ENCODE measurements at places on chromosomes 2 and 18.

- DNase-seq: no peak
Measured at GRCh38 chr2:167133614-167134013, 245.3 kb downstream of the XIRP2 start.

- DNase-seq: no peak
Measured at GRCh38 chr2:11213975-11214374, 58.7 kb downstream of the SLC66A3 start.

DNA sequence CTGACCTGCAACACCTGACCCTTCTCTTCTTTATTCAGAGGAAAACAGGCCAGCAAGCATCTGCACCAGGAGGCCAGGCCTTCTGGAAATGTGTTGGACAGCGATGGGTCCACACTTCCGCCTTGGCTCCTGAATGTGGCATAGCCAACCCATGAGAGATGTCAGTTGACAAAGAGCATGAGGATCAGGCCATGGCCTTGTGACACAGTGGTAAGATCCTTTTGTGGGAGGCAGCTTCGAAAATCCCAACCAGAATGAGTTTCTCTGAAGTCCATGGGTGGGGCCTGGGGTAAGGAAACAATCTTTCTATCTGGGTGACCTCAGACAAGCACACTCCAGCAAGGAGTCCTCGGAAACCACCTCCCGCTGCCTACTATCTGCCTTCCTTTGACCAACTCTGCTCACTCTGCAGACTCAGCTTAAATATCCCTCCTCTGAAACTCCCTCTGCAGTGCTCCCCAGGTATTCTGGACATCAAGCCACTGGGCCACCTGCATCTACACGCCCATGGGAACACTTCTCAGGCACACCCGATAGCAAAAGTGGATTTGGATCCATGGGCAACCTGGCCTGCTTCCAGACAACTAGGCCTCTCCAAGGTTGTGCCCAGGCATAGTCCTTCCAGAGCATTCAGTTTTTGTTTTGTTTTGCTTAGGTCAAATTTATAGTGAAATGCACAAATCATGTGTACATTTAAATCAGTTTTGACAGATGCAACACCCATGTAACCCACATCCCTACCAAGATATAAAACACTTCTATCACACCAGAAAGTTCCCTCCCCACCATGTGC is 3.6 kb upstream of the SH2D6 start:
- no peak for DNase-seq

DNA sequence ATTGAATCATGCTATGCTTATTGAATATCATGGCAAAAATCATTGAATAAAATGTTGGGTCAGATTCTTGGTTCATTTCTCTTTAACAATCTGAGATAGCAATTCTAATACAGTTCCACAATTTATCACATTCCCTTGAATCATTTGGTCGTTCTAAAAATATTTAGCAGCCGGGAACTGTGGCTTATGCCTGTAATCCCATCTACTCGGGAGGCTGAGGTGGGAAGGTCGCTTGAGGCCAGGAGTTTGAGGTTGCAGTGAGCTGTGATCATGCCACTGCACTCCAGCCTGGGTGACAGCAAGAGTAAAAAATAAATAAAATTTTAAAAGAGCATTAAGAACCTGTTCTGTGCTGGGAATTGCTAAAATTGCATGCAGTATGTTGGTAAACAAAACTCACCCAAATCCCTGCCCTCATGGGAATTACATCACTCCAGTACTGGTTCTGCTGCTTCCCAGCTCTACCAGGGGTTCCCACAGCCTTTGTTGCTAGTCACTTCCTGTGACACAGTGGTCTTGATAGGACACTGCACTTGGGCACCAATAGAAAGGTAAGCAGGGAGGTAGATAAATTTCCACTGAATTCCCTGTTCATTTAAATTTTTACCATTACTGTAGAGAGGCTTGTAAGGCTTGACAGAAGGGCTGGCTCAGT is 200.4 kb downstream of the CTNNA2 start:
- DNase-seq: peak; percentile 18

DNA sequence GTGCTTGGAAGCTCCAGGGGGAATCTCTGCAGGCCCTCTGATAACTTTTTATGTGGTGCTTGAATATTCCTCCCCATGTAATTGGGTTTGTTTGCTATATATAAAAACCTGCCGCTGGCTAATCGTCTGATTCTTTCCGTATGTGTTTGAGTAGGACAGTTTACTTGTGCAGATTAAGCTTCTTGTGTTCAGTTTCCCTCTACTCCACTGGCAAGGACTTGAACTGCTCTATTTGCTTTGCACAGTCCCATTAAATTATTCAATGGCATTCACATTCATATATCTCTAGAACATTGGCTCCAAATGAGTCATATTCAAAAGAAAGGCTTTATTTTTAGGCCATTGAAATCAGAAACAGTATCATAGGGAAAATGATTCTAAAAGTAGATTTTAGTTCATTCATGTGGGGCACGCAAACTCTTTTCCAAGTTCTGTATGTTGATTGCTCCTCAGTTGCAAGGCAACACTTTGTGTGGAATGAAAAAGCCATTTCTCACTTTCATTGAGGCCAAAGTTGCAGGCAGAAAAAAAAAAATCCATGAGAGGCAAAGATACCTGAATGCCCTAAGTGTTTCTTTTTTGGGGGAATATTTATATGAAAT is 1682.3 kb upstream of the PIK3C3 start:
- DNase-seq: no peak

DNA sequence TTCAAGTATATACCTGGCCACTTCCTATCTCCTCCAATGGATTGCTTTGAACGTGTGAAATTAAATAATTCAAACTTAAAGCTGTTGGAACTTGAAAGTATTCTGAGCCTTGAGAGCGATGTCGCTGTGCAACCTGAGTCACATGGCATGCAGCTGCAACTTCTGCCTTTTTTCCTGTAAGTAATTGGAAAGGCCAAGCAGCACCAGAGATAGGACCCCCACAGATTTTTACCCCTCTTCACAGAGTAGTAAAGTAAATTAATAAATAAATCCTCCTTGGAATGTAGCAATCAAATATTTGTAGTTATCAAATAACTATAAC is 3.2 kb upstream of the RNF149 start:
- no peak for DNase-seq

DNA sequence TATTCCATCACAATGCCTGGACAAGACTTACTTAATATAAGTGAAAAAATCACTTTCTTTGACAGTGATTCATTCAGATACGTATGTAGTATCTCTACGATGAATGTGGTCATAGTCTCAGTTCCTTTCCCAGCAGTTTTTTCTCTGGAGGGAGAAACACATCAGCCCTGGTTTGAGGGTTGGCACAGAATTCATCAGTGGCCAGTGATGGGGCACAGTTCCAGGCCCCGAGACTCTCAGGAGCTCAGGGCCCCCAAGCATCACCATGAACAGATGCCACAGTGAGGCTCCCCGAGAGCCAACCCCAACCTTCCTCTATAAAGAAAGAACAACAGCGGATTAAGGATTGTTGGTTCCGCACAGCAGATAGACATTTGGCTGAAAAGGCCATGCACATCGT is 12.5 kb downstream of the PRKAG3 start:
- no peak for DNase-seq

DNA sequence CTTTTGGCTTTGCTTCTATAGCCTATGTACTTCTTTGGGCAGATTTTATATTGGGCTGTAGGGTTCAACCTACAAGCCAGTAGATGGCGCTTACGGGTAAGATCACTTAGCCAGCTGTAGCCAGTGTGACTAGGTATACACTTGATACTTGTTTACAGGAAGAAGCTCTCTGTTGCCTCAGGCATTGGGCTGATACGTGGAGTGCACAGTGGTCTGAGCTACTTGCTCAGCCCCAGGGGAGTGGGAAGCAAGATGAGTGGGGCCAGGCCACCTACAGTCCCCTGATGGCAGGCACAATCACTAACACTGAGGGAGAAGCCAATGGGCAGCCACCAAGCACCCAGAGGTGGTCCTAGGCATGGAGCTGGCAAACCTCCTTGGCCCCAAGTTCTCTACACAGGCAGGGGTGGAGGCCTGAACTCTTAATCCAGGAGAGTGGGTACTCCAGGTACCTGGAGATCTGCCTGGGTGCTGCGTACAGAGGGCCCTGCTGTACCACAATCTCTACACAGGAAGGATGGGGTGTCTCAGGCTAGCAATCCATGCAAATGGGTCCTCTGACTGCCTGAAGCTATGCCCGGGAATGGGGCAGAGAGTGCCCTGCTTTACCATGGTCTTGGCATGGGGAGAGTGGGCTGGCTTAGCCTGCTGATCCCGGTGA is 122.2 kb downstream of the NCOA1 start:
- DNase-seq: peak; percentile 54

- DNase-seq: no peak
Measured at GRCh38 chr2:42050010-42050702, 2.3 kb downstream of the PKDCC start.

GRCh38 chr2:88471083-88471942 is 18.8 kb upstream of the FOXI3 start:
- DNase-seq: no peak

GRCh38 chr2:201735486-201735885 is 37.0 kb upstream of the MPP4 start:
- DNase-seq: no peak

GRCh38 chr2:121736140-121736461 is 574 bp downstream of the NIFK start:
- DNase-seq: no peak

- no peak for DNase-seq
Measured at GRCh38 chr18:78239090-78239457, 740.5 kb upstream of the SALL3 start.

- no peak for DNase-seq
Measured at GRCh38 chr2:39623917-39624316, 41.8 kb upstream of the TMEM178A start.

- DNase-seq: no peak
Measured at GRCh38 chr2:145596416-145596815, 1076.5 kb upstream of the ZEB2 start.

- DNase-seq: no peak
Measured at GRCh38 chr2:230877116-230877758, 12.5 kb downstream of the ITM2C start.

GRCh38 chr2:159484532-159484931 is 131.8 kb downstream of the BAZ2B start:
- no peak for DNase-seq

DNA sequence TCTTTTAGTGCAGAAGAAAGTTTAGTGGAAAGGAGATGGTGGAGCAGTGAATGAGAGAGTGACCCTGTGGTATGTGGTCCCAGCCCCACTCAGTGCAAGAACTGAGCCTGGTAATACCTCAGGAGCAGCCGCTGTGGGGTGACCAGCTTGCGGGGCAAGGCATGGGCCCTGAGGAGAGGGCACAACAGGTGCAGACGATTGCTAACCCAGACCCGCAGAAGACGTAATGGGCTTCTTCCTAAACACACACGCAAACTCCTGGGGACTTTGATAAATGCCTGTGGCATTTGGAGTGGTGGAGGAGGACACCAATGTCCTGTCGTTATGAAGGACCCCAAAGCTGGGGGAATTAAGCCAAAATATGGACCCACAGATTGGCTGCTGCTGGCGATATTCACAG is 78.7 kb downstream of the GFPT1 start:
- no peak for DNase-seq

GRCh38 chr2:239870276-239870675 is 154.9 kb downstream of the NDUFA10 start:
- no peak for DNase-seq

- DNase-seq: no peak
Measured at GRCh38 chr18:22193466-22193865, 24.1 kb downstream of the GATA6 start.

- DNase-seq: no peak
Measured at GRCh38 chr2:148903294-148903693, 28.3 kb downstream of the KIF5C start.

DNA sequence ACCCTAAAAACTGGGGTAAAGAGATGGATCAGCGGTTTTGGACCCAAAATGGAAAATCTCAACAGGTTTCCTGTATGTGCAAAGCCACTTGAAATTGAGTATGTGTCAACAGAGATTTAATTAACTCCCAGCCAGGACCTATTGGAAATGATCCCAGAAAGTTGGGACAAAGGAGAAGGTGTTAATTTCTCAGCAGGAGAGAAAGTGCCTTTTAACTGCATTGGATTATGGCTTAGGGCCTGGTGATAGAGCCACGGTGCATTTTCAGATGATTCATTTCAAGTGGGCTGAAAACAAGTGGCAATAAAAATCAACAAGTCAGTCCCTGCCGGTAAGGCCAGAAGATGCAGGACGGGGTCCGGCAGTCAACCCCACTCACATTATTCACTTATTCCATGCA is 80.2 kb upstream of the BCL11A start:
- DNase-seq: no peak

DNA sequence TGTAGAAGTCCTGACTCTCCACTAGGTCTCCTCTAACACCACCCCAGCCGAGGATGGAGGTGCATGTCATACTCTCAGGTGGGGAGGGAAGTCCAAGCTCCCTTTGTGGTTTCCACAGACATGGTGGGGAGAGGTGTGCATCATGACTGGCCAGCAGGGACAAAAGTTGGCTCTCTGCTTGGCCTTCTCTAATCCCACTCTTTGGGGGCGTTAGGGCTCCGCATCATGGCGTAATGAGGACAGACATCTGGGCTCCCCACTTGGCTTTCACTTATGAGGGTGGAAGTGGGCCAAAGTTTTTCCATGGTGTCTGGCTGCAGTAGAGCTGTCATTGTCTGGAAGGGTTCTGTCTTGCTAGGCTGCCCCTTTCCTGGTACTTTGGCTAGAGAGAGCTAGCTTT is 80.7 kb upstream of the DAPL1 start:
- DNase-seq: no peak

- DNase-seq: no peak
Measured at GRCh38 chr18:22459491-22459890, 41.8 kb upstream of the CTAGE1 start.

DNA sequence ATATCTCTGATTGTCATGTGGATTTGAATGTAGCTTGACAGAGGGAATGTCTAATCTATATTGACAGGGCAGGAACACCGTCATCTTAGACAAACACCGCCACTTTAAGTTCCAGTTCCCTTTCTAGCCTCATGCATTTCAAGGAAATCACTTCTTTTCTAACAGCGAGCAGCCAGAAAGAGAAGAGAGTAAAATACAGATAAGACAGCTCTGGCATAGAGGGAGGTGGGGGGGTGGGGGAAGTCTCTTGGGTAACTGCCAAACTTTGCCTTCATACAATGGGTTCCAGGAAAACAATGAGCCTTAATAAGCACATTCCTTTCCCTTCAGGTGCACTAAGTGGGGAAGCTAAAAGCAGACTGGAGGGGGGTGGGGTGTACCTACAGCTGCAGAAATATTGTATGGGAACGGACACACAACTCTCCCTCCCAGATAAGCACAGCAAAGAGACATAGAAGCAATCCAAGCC is 37.2 kb downstream of the CASP10 start:
- no peak for DNase-seq

DNA sequence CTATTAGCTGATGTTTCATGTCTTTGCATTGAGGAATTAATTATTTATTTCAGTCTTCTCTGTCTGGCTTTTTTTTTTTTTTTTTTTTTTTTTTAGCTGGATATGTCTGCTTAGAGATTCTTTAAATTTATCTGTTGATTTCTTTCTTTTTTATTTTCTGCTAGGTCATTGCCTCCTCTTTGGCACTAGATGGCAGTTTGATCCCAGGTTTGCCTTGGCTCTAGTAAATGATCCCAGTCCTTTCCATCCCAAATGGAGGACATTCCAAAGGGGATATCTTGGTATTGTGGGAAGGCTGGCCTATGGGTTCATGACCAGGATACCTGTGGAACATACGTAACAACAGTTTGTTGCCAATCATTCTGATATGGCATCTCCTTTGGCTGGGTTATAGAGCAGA is 339.5 kb upstream of the GCFC2 start:
- DNase-seq: no peak
